ENCODE measurements at places on chromosomes 16 and 17. TPM values are rescaled to one million over a fixed set of nuclear protein-coding genes. Genes with fewer than 3 reads are reported as not detected.

- DNase-seq, result no peak
These were observed 19.1 kb upstream of the ZNF594 start for GRCh38 chr17:5210614-5211252.

DNA sequence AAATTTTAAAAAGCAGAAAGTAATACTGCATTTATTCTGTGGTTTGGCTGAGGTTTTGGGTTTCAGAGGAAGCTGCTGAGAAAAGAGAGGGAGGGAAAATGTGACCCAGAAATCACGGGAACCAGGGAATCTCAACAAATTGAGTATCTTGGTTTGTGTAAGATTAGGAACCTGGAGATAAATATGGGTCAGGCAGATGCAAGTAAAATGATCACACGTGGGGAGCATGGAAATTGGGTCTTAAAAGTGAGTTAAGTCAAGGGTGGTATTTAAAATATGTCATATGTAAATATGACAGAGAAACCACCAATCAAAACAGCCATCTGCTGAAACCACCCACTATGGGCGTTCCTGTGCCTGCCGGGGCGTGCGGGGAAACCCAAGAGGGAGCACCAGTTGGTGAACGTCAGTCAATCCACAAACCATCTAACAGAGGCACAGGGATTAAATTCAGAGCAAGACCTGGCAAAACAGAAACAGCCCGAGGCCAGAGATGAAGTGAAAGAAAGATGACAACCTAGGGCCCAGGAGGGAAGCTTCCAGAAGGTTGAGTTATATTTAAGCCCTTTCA is 33.4 kb downstream of the CDH13 start:
- DNase-seq, result no peak

DNA sequence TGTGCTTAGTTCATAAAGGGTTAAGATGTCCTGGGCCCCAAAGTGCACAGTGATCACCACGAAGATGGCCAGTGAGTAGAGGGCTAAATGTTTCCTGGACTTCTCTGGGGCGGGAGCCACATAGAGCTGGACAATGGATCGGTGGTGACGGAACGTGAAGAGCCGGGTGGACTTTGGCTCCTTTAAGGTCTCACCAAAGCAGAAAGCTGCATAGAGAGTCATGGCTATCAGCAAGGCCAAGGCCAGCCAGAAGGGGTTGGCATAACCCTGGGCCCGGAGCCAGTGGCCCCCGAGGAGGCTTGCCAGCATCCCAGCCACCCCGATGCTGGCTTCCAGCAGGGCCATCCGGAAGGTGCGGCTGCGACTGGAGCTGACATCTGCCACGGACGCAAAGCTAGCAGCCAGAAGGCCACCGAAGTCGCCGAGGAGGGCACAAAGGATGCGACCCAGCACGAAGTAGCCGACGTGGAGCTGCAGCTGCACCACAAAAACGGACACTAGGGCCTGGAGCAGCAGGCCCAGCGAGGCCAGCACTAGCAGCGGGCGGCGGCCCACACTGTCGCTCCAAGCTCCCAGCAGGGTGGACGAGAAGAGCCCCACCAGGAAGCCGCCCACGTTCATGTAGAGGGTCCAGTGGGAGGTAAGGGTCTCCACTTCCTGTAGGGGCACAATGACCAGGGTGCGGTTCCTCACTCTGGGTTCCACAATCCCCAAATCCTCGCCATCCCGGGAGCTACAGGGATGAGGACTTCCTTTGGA is 1.0 kb downstream of the SLC46A1 start:
- no peak for DNase-seq

DNA sequence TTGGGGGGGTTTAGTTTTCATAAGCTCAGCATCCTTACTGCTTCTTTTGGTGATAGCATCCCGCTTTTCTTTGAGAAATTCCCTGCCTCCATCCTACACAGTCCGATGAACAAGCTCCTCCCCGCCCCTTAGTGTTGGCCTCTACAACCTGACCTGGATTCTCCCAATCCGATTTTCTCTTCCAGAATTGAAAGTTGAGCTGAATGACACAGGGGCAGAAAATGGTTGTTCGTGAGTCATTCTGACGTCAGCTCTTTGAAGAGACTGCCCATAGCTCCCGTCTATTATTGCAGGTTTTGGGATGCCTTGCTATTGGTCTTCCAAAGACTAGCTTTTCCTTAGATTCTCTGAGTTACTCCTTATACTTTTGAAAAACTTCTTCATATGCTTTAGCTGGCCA is 279.7 kb downstream of the SLC39A11 start:
- no peak for DNase-seq

DNA sequence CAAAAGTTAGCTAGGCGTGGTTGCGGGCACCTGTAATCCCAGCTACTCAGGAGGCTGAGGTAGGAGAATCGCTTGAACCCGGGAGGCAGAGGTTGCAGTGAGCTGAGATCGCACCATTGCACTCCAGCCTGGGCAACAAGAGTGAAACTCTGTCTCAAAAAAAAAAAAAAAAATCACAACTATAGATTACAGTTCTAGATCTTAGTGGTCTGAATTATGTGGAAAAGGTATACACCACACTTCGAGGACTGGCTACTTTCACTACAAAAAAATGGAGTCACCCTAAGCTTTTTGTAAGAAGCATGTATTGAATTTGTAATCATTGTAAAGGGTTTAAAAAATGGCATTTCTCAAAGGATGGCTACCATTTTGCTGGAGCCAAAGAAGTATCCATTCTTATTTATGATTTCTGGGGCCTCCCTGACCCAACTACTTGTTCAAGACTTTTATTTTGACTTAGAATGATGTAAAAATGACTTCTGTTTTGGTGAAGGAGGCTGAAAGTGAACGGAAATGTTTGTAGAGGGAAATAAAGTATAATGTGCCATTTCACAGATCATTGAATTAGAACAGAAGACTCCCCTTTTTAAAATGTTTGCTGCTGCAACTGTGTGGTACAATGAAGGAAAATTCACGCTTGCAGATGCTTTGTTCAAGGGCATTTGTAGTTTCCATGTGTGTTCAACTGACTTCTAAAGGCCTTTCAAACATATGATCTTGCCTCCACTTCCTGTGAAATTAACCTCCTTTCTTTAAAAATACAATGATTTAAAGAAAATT is 37.1 kb upstream of the NOL11 start:
- no peak for DNase-seq

DNA sequence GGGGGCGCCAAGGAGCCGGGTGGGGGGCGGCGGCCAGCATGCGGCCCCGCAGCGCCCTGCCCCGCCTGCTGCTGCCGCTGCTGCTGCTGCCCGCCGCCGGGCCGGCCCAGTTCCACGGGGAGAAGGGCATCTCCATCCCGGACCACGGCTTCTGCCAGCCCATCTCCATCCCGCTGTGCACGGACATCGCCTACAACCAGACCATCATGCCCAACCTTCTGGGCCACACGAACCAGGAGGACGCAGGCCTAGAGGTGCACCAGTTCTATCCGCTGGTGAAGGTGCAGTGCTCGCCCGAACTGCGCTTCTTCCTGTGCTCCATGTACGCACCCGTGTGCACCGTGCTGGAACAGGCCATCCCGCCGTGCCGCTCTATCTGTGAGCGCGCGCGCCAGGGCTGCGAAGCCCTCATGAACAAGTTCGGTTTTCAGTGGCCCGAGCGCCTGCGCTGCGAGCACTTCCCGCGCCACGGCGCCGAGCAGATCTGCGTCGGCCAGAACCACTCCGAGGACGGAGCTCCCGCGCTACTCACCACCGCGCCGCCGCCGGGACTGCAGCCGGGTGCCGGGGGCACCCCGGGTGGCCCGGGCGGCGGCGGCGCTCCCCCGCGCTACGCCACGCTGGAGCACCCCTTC is 484 bp downstream of the FZD2 start:
- DNase-seq, result peak; percentile 69

GRCh38 chr16:57707331-57707730 is 12.7 kb downstream of the DRC7 start:
- no peak for DNase-seq

DNA sequence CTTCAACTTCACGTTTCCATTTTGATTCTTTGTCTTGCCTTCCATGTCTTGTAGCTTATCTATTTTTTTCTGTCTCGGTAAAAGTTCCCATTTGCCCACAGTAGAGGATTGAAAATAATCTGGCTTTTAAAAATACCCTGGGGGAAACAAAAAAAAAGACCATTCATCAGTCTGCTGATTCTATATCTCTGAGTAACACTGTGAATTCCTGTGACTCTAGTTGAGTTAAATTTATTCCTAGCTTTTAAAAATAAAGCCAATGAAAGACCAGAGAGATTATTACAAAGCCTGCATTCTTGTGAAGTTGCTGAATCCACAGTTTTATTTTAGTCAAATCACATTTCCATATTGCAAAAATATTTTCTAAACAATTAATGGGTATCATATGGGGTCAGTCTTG is 532.3 kb downstream of the CDH13 start:
- DNase-seq, result no peak

DNA sequence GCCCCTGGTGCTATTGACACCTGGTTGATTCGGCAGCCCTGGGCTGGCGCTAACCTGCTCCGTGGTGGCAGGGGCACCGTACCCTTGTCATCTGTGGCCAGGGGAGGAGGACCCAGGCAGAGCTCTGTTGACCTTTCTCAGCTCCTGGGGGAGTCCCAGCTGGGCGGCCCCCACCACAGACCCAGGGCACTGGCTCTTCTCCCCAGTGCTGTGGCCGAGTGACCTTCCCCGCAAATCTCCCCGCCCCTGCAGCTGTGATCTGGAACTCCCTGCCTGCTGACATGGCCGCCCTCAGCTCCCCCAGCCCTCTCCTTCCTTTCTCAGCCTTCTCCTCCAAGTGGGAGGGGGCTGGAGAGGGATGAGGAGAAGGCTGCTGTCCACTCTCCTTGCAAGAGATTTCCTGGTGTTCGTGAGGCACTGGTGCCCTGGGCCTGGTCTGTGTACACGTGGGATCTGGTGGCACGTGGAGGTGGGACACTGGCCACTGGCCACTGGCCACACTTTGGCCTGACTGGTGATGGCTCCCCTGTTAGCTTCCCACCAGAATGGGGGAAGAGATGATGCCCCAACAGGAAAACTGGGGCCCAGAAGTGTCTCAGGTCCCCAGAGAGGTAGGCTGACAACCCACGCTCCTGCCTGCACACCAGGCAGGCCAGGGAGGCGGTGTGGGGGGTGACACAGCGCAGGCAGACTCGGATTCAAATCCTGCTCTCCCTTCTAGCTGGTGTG is 8.2 kb downstream of the FMNL1 start:
- peak; percentile 39 for DNase-seq

DNA sequence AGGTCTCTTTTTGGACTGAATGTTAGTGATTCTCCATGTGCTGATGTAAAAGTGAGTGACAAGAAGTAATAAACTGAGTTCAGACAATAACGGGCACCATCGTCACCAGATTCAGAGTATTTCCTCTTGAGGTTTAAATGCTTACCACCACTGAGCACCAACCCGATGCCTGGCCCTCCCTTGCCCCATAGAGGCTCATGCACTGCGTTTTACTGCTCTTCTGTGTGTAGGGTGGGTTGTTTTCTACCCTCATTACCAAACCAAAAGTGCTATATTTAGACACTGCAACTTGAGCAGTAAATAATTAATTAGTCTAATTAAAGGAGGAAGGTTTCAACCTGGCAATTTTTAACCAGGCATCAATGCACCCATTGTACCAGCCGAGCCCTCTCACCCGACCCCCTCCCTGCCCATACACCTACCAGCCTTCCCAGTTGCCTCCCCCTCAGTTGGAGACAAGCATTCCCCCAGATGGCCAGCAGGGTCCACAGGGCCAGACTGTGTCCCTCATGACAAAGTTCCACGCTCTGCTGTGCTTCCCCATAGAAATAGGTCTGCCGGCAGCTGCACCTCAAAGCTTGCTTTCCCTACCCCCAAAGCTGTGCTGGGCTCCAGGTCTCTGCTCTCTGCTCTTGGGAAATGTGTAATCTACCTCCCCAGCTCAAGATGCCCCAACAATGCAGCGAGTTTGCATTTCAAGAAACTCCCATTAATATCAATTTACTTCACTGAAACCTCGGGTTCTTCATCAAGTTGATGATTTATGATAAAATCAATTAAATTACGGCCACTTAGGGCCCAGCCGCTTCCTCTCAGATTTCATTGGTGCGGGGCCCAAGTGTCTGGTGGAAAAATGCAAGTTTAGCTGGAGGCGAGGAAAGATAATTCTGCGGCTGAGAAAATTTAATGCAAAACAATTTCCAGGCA is 16.0 kb downstream of the HOXB4 start:
- DNase-seq, result peak; percentile 31

GRCh38 chr17:3762922-3763776 is 37.8 kb downstream of the ITGAE start:
- DNase-seq, result no peak

GRCh38 chr17:43669971-43670644 is 8.4 kb upstream of the MEOX1 start:
- peak; percentile 52 for DNase-seq

DNA sequence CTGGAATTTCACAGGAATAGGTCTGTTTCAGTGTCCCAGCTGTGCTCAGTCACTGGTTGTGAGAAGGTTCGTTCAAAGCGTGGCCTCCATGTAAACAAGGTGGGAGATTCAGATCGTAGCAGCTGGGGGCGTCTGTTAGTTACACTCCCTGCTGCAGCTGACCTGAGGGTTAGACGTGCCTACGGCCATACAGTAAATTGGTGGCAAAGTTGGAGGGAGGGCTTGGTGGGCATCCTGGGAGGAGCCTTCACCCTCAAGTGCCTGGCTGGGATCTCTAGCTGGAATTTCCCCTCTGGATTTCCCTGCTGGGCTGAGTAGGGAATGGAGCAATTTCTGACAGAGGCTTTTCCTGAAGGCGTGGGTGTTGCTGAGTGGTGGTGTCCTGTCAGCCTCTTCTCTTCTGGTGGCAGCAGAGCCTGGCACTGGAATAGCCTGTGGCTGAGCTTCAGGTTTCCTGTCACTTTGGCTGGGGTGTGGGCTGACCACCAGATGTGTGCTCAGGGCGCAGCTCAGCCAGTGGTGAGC is 6.4 kb downstream of the FCSK start:
- peak; percentile 26 for DNase-seq

DNA sequence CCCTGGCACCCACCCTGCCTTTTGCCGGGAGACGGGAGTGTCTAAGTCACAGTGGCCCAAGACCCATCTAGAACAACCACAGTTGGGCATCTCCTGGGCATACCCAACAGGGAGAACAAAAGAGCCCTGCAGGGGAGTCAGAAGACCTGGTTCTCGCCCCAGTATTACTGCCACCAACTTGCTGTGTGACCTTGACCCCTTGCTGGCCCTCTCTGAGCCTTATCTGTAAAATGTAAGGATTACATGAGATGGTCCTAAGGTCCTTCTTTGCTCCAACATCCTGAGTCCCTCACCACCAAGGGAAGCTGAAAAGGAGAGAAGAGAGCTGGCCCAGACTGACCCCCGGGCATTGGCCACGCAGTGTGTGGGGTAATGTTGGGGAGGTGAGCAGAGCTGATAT is 119.0 kb downstream of the CCT6B start:
- no peak for DNase-seq

DNA sequence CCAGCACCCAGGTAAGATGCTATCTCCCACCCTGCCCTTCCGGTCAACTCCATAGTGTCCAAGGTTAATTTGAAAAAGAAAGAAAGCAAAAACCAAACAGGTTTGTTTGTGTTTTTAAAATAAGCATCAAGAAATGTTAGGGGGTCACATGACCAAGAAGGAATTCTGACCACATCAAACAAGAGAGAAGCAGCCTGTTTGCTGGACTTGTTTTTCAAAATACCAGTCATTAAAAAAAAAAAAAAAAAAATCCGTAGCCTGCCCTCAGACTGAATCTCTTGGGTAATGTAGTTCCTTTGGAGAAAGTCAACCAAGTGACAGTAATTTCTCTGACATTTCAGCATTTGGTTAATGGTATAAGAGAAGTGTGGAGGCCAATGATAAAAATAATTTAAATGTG is 38.4 kb downstream of the HNF1B start:
- DNase-seq, result no peak

VWA3A gene
- 12.9 TPM for total RNA-seq

CAPNS2 gene
- 3.1 TPM for total RNA-seq

CNGB1 gene
- total RNA-seq, result 0.14 TPM

GOSR2 gene
- total RNA-seq, result 49.6 TPM

BTBD17 gene
- total RNA-seq, result 0.17 TPM

MMP2 gene
- 291 TPM for total RNA-seq

PPP1R9B gene
- total RNA-seq, result 77.4 TPM

DHX58 gene
- 14.7 TPM for total RNA-seq

All from lung (tissue), 17 donors.